ENCODE measurements at places on chromosomes 5 and 9. TPM values are rescaled to one million over a fixed set of nuclear protein-coding genes. Genes with fewer than 3 reads are reported as not detected.

CDC20B gene
- total RNA-seq: not detected

NTRK2 gene
- 0.10 TPM for total RNA-seq

SRP19 gene
- 63.2 TPM for total RNA-seq

CDC25C gene
- 1.2 TPM for total RNA-seq

ANKRD34B gene
- 0.10 TPM for total RNA-seq

ATG12 gene
- total RNA-seq: 63.2 TPM

TAF11L11 gene
- not detected for total RNA-seq

OR4F3 gene
- not detected for total RNA-seq

IRX1 gene
- not detected for total RNA-seq

SYNPO gene
- 0.42 TPM for total RNA-seq

HEMGN gene
- 8.6 TPM for total RNA-seq

Measured in mononuclear cell (primary cell).